Right atrium auricular region (tissue), 2 donors: ENCODE measurements at places on chromosomes 16 and 17. TPM values are rescaled to one million over a fixed set of nuclear protein-coding genes. Genes with fewer than 3 reads are reported as not detected.

The C17orf100 gene
- 0.63 TPM for total RNA-seq

The FAM171A2 gene
- 2.4 TPM for total RNA-seq

The GGNBP2 gene
- total RNA-seq = 30.1 TPM

The AGRP gene
- not detected for total RNA-seq

The ZNF267 gene
- total RNA-seq = 5.5 TPM

The RPUSD1 gene
- 13.2 TPM for total RNA-seq

The ABCA8 gene
- 59.1 TPM for total RNA-seq

The TBC1D3 gene
- not detected for total RNA-seq

The CES3 gene
- total RNA-seq = 0.16 TPM

The SCGB1C2 gene
- not detected for total RNA-seq

The FN3KRP gene
- 6.1 TPM for total RNA-seq

The JPT2 gene
- 11.7 TPM for total RNA-seq

The C16orf95 gene
- 0.59 TPM for total RNA-seq

The NPIPA7 gene
- total RNA-seq = 3.6 TPM

The KRTAP9-2 gene
- not detected for total RNA-seq

The NPIPB6 gene
- 1.1 TPM for total RNA-seq

The ABCC12 gene
- total RNA-seq = not detected

The SRCIN1 gene
- 1.1 TPM for total RNA-seq

The HSF5 gene
- not detected for total RNA-seq

The SYCE1L gene
- 1.8 TPM for total RNA-seq

The ANKRD40CL gene
- total RNA-seq = not detected

The C16orf89 gene
- total RNA-seq = 5.4 TPM

The RHBDL3 gene
- total RNA-seq = 18.0 TPM

The WNT3 gene
- total RNA-seq = 0.44 TPM

The CDC27 gene
- 46.6 TPM for total RNA-seq

The MPV17L gene
- 7.2 TPM for total RNA-seq

The EFNB3 gene
- 5.9 TPM for total RNA-seq

The CDH3 gene
- total RNA-seq = 3.5 TPM

The SLFN13 gene
- total RNA-seq = 1.3 TPM

The NFATC2IP gene
- total RNA-seq = 10.6 TPM

The SLC13A2 gene
- total RNA-seq = not detected

The OTOP3 gene
- total RNA-seq = not detected

The TOP3A gene
- total RNA-seq = 18.8 TPM

The MYO15A gene
- total RNA-seq = 0.20 TPM

The TBX21 gene
- total RNA-seq = 0.39 TPM

The FBXL16 gene
- 1.3 TPM for total RNA-seq

The TXNDC11 gene
- 29.5 TPM for total RNA-seq

The KIF18B gene
- total RNA-seq = 0.12 TPM

The BCO1 gene
- not detected for total RNA-seq
